CD4-positive, alpha-beta memory T cell (primary cell): ENCODE measurements at places on chromosomes 12 and 14. TPM values are rescaled to one million over a fixed set of nuclear protein-coding genes. Genes with fewer than 3 reads are reported as not detected.

Gene ACVRL1
- not detected for polyA plus RNA-seq

DNA sequence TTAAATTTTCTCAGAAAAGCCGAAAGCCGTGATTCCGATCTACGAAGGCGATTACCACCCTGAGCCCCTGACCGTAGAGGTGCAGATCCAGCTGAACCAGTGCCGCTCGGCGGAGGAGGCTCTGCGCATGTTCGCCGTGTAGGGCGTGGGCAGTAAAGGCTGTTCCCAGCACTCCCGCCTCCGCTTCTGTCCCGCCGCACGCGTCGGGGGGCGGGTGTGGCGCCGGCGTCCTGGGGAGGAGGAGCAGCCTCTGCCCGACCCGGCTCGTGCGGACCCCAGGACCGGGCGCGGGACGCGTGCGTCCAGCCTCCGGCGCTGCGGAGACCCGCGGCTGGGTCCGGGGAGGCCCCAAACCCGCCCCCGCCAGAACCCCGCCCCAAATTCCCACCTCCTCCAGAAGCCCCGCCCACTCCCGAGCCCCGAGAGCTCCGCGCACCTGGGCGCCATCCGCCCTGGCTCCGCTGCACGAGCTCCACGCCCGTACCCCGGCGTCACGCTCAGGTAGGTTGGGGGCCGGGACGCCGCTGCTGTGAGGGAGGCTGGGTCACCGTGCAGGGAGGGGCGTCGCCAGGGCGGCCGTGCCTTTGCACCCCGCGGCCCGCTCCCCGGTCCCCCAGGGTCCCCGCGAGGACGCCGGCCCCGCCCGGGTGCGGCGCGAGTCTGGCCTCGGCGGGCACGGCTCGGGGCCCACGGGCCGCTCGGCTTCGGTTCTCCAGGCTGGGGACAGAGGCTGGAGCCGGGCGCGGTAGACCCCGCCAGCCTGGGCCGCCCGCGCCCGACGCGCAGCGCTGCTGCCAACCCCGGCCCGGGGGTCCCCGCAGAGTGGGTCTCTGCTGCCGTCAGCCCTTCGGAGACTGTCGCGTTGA is at the start of gene B3GNT4:
TSS of gene B3GNT4 (plus strand) at position 409 of the 866 bp plus-strand sequence. CDS start 910 bp downstream, outside the sequence.
- peak; percentile 71 for DNase-seq

DNA sequence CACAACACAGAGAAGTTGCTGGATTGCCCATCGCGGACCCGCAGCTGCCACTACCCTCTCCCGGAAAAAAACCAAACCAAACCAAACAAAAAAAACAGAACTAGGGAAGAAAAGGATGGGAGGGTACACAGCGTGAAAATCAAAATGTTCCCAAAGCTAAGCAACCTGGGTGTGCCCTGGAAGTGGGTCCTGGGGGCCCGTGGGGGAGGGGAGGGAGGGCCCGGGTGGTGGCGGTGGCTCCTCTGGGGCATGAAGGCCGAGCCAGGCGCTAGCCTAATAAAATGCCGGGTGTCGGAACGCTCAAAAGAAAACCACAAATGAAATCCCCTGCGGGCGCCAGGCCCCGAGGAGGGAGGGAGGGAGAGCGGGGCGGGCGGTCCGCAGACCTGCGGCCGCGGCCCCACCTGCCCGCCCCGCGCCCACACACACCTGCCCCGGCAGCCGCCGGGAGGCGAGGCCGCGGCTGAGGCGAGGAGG is 787 bp downstream of the HECTD4 start:
- DNase-seq, result peak; percentile 16

GRCh38 chr12:82832096-82832495 is 145.4 kb downstream of the TMTC2 start:
- no peak for DNase-seq

DNA sequence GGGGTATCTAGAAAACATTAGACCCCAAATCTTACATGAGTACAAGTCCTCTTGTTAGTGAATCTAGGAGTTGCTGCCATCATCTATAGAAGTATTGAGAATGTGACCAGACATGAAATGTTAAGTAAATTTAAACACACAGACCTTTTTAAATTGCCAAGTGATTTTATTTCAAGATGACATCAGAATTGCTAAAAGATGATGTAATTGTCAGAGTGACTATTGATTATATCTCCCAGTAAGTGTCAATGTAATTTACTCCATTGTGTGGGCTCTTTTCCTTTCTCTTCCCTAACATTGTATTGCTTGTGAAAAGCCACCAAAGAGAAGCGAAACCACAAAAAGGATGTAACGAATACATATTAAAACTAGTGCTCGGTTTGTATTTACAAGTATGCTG is 16.8 kb downstream of the ADAM21 start:
- DNase-seq, result no peak

DNA sequence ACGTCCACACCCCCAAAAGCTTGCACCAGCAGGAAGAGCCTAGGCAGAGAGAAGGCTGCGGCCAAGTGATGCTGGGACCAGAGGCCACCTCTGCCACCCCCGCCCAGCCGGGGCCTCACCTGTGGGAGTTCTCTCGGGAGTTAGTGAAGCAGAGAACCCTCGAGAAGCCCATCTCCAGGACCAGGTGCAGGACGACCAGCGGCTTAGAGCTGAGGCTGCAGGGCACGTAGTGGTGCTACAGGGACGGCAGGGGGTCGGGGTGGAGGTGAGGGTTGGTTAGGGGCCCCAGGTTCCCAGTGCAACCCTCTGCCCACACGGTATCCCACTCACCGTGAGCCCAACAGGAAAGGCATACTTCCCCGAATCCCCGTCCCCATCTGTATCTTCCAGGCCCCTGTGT is 3.6 kb downstream of the DDX51 start:
- DNase-seq, result no peak
